Germinal center (tissue), 1 donor: ENCODE measurements at places on chromosomes 2 and 18.

- DNase-seq, result no peak
Measured at GRCh38 chr2:32739664-32740063, 111.8 kb downstream of the TTC27 start.

DNA sequence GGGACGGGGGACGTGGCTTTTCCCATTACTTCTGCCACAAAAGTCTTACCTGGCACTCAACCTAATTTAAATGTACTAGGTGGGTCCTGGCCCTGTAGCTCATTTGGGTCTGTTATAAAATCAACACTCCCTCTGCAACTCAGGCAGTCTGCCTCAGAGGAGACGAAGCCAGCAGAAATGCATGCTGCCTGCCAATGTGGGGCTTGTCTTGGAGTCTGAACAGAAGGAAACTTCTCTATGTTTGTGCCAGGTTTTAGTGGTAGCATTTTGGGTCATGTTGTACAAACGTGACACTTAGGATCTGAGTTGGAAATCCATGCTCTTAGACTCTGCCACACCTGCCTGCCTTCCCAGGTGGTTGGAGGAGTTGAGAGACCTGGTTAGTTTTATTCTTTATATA, 292.5 kb upstream of the FAM98A start:
- DNase-seq, result no peak

GRCh38 chr2:17538844-17539554, 1.5 kb upstream of the VSNL1 start:
- peak; percentile 58 for DNase-seq

DNA sequence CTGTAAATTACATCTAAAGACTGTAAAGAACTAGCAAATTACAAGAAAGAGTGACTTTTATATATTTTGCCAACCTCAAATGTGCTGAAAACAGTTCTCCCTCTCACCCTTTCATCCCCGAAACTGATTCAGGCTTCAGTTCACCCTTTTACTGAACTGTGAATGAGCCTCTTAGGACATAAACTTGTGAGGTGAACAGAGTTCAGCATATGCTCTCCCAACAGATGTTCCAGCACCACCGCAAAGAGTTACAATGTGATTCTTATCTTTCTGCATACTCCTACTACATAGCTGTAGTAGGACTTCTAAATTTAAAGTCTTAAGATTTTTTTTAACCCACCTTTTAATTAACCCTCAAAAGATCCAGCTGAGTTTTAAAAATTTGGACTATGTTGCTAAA, 1.2 kb upstream of the ZCCHC2 start:
- DNase-seq, result no peak

DNA sequence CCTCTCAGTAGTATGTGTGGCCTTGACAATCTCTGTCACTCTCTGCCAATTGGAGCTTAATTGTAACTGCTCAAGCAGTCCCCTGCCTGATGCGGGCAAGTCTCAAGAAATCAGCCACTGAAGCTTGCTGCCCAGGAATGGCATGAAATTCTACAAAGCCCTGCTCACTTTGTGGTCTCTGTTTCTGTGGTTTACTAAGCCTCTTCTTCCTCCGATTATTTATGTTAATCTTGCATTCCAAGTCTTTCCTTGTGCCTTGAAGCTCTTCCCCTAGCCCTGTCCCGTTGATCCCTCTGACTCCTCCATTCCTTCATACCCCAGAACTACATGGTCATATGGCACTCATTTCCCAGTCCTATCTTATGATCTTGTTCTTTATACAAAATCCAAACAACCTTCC, 489.3 kb upstream of the CHST9 start:
- no peak for DNase-seq

- no peak for DNase-seq
Measured at GRCh38 chr2:227612546-227613271, 1.9 kb downstream of the SCYGR3 start.

DNA sequence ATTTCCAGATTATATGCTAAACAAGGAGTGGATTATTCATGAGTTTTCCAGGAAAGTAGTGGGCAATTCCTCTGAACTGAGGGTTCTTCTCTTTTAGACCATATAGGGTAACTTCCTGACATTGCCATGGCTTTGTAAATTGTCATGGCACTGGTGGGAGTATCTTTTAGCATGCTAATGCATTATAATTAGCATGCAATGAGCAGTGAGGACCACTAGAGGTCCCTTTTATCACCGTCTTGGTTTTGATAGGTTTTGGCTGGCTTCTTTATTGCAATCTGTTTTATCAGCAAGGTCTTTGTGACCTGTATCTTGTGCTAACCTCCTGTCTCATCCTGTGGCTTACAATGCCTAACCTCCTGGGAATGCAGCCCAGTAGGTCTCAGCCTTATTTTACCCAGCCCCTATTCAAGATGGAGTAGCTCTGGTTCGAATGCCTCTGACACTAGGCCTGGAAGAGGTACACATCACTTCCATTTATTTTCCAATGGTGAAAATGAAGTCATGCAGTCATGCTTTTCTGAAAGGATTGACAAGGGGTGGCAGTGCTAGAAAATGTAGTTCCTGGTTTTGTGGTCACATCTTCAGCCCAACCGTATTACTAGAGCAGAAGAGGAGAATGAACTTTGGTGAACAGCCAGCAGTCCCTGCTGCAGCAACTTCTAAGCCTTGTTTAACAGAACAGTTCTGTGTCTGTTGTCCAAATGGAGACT, 26.6 kb upstream of the ITGA4 start:
- DNase-seq, result peak; percentile 6

DNA sequence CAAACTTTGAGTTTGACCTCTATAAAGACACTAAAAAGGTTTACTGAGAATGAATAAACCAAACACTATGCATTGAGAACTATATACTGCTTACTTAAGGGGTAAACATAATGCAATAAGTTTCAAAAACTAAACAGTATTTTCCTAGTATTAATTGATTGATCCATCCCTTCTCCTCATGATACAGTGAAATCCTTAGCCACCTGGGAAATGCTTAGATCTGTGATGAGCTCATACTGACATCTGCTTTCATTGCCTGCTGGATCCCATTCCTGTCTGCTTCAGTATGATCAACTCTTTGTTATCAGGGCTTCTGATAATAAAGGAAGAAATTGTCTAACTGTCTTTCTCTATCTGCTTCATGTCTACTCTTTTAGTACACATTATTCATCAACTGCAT, 74.9 kb upstream of the UBE2E3 start:
- DNase-seq, result no peak

- DNase-seq, result no peak
Measured at GRCh38 chr2:218003981-218004419, 1.2 kb upstream of the TNS1 start.

GRCh38 chr2:230267059-230267458, 41.5 kb downstream of the SP140 start:
- DNase-seq, result no peak

DNA sequence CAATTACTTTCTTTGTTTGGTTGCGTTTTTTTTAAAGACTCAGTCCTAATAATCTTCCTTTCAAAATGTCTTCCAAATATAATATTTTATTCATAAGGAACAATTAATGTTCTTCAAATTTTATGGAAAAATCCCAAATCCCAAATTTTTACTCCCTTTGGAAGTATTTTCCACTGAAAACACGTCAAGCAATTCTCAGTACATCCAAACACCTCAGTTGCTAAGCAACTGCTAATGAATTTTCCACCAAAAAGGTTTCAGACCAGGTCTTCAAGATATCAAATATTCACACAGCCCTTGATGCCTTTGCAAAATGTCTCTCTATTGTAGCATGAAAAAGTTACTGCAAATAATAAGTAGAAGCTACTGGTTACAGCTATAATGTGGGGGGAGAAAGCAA, 140.1 kb downstream of the DSEL start:
- no peak for DNase-seq

DNA sequence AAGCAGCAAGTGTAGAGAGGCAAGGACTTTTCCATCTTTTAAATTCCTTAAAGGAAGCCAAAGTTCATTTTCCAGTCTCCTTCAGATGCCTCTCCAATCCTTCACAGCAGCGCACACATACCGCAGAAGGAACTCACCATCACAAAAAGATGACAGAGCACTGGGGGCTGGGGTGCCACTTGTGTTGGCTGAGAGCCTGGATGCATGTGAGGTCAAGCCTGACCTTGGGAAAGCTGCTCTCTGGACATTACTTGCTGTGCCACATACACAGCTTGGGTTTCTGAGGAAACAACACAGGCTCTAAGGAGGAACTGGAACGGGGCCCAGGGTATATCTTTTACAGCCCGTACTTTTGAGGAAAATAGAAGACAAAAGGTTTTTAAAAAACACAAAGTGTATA, 364.3 kb upstream of the MEX3C start:
- DNase-seq, result no peak

GRCh38 chr2:1791685-1792435, 47.5 kb upstream of the PXDN start:
- no peak for DNase-seq

DNA sequence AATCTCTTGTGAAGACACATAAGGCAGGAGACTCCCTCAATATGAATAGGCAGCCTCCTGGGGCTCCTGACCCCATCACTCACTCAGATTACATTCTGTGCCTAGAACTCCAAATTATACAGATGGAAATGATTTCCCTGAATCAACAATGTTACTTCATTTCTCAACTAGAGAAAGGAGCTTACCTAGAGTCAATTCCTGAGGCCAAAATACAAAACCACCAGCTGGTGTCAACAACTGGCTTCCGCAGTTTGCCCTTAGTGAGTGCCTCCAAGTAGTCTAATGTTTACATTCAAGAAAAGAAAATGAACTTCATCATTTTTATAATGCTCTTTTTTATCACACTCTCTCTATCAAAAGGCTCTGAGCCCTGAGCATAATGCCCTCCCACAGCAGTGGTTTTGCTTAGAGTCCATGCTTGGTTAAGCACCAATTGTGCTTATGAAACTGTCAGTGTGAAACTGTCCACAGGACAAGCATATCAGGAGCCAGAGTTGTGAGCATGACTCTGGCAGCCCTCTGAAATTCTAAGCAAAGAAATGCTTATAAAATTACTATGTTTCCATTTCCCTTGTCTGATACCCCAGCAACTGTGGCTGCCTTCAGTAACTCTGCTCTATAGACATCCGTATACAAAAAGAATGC, 305.7 kb upstream of the PKDCC start:
- DNase-seq, result no peak

DNA sequence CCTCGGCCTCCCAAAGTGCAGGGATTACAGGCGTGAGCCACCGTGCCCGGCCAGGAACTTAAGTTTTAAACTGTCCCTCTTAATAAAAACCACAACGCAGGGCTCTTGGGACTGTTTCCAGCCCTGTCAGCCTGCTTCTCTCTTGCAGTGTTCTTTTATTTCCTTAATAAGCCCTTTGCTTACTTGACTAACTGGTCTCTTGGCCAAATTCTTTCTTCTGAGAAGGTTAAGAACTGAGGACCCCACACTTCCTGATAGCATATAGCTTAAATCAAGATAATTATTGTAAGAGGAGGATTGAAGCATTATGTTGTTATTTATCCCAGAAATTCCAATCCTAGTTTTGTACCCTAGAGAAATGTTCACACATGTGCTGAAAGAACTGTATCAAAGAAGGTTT, 128.2 kb upstream of the UXS1 start:
- DNase-seq, result no peak

GRCh38 chr2:121084130-121084680, 200.8 kb downstream of the TFCP2L1 start:
- no peak for DNase-seq

GRCh38 chr18:47500930-47501329, 249.5 kb upstream of the SKOR2 start:
- no peak for DNase-seq

DNA sequence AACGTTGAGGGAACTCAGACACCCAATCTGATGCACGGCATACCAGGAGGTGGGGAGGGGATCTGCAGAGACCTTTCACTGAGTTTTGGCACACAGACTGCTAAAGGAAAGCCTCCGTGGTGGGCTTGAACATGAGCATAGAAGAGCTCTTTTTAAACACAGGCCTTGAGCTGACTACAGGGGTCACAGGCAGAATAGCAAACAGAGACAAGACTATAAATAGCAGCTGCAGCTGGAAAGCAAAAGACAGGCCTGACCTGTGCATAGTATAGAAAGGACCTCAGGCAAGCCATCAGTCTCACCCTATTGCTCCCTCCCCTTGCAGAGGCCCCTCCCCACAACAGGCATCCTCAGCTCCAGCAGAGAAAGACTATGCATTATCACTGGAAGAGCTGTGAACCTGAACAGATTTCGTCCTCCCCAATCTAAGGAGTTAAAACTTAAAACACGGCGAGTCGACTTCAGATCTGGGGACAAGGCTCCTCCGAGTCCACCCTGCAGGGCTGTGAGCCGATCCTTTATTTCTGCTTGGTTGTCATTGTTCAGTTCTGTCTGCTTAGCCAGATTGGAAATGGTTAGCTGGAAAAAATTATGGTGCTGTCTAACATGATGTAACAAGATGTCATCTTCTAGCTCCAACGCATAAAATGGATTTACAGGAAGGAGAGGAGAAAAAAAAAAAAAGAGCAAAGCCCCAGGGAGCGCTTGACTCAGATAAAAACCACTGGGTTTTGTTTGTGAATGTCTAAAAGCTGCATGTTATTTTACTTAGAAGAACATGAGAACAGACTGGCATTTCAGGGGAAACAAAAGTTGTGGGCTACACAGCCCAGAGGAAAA, 25.2 kb upstream of the LCLAT1 start:
- DNase-seq, result no peak

DNA sequence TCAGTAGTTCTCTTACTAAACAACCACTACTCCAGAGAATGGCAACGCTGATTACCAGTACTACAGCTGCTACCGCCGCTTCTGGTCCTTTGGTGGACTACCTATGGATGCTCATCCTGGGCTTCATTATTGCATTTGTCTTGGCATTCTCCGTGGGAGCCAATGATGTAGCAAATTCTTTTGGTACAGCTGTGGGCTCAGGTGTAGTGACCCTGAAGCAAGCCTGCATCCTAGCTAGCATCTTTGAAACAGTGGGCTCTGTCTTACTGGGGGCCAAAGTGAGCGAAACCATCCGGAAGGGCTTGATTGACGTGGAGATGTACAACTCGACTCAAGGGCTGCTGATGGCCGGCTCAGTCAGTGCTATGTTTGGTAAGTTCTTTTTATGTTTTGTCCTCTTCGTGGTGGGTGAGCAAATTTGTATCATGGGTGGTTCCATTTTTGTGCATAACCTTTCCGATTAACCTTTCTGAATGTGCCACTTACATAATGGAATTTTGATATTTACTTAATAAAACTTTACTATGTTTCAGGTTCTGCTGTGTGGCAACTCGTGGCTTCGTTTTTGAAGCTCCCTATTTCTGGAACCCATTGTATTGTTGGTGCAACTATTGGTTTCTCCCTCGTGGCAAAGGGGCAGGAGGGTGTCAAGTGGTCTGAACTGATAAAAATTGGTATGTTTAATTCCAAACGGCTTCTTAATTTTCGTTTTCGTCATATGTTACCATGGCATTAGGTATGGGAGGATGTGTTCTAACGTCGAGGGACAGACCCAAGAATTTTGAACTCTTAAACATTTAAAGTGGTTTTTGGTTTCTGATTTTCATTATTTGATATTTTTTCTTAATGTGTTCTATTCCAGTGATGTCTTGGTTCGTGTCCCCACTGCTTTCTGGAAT, 1.3 kb downstream of the SLC20A1 start:
- no peak for DNase-seq

GRCh38 chr2:202941771-202942170, 29.7 kb downstream of the CARF start:
- no peak for DNase-seq

- DNase-seq, result no peak
Measured at GRCh38 chr18:61057443-61057842, 275.8 kb upstream of the CDH20 start.
